Natural killer cell treated with Interleukin-12 subunit alpha and Interleukin-12 subunit beta and Interleukin-15 and Interleukin-18, amount 100 ng/mL, for 72 hours (primary cell): ENCODE measurements at places on chromosomes 2 and 18.

- no peak for DNase-seq
Measured at GRCh38 chr2:158656492-158657229, 138.5 kb upstream of the DAPL1 start.

DNA sequence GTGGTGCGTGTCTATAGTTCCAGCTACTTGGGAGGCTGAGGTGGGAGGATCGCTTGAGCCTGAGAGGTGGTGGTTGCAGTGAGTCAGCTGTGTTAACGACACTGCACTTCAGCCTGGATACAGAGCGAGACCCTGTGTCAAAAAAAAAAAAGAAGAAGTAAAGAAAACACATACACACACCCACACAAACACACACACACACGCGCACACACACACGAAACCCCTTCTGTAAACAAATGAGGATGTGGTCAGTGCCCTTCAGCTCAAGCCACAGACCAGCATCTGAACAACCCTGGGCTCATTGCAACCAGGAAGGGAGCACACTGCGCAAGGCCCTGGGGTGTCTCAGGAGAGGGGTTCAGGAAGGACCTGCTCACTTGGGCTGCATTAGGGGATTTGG, 47.9 kb upstream of the KCNF1 start:
- DNase-seq, result no peak

- DNase-seq, result no peak
Measured at GRCh38 chr2:139480161-139480650, 700.0 kb upstream of the NXPH2 start.

DNA sequence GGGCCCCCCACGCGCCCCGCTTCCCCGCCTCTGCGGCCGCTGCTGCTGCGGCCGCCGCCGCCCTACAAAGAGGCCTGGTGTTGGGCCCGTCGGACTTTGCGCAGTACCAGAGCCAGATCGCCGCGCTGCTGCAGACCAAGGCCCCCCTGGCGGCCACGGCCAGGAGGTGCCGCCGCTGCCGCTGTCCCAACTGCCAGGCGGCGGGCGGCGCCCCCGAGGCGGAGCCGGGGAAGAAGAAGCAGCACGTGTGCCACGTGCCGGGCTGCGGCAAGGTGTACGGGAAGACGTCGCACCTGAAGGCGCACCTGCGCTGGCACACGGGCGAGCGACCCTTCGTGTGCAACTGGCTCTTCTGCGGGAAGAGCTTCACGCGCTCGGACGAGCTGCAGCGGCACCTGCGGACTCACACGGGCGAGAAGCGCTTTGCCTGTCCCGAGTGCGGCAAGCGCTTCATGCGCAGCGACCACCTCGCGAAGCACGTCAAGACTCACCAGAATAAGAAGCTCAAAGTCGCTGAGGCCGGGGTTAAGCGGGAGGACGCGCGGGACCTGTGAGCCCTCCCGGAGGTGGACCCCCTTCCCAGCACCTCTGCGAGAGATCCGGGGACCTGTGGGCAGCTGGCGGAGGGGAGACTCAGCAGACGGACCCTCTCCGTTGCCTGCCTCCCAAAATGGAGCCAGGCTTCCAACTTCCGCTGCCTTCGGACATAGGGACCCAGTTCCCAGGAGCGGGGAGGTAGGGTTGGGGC, 1.9 kb downstream of the SP5 start:
- no peak for DNase-seq

DNA sequence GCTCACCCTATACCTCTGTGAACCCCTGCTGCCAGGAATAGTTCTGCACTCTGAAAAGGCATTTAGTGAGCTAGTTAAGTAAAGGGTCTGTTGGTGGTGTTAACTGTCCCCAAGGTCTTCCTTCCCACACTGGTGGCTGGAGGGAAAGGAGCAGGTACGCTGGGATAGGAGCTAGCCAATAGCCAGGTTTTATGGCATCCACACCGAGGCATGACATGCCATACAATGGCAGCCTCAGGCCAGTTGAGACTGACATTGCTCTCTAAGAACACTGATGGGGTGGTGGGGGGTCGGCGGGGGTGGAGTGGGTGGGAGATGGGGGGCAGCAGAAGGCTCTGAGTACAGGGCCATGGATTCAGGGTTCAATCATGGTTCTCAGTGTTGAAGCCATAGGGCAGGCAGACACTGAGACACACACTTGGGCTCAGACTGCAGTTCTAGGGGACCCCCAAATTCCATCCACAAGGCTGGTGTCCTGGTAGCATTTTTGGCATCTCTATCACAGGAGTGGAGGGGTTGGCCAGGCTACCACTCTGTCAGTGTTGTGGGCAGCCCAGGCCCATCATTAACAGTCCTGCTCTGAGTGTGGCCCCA, 136.0 kb downstream of the CTIF start:
- no peak for DNase-seq

DNA sequence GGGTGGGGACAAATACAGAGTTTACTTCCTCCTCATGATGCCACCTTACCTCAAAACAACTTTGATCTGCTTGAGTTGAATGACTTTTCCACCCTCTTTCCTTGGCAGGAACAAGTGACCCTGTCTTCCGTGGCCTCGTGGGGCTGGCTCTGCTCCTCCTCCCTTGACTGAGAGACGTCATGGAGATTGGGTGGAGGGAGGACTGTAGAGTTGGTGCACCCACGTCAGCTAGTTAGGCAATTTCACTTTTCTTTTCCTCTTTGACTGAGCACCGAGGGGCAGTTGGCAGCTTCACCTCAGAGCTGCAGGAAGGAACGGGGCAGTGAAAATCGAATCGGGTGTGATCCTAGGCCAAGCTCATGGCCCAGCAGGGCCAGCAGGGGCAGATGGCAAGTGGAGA, at the start of gene SP140:
Gene SP140, plus strand, starts transcription at position 251 of the 400 bp plus-strand sequence. Its CDS starts 109 bp downstream, at position 360.
- peak; percentile 89 for DNase-seq

DNA sequence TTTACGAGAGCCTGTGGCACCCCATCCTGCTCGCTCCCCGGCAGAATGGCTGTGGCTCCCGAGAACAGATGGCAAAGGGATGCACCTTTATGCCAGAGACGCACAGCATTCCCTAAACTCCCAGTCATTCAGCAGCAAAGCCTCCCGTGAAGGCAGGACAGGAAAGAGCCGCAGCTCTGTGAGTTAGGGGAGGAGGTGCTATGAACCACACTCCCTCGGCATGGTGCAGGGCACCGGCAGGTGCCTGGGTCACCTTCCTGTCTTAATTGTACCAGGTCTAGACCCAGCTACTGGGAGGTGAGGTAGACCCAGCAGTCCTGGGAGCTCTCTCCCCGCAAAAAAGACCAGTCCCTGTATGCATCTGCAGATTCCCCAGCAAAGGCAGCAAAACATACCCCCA, 149.8 kb downstream of the TWIST2 start:
- DNase-seq, result no peak

DNA sequence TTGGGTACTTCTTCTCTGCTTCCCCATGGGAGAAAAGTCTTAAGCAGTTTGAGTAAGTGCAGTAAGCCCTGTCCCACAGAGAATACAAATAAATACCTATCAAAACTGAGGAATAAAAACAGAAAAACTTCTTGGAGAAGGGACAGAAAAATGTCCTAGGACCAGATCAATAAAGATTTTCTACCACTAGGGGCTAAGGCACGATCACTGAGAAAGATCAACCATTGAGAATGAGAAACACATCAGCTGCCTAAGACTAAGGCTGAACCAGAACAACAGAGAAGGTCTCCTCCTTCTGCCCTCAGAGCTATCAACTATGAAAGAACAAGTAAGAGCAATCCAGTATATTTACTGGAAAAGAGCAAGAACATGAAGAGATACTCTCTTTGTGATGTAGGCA, 763.6 kb upstream of the LRRTM1 start:
- DNase-seq, result no peak

GRCh38 chr2:236915726-236916125, 170.0 kb upstream of the COPS8 start:
- DNase-seq, result no peak

DNA sequence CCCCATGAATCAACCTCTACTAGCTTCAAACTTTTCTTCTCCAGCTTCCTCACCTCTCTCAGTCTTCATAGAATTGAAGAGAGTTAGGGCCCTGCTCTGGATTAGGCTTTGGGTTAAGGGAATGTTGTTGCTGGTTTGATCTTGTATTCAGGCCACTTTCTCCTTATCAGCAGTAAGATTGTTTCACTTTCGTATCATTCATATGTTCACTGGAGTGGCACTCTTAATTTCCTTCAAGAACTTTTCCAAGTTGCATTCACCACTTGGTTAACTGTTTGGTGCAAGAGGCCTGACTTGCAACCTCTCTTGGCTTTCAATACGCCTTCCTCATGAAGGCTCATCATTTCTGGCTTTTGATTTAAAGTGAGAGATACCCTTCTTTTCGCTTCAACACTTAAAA, 22.8 kb downstream of the OXER1 start:
- no peak for DNase-seq

DNA sequence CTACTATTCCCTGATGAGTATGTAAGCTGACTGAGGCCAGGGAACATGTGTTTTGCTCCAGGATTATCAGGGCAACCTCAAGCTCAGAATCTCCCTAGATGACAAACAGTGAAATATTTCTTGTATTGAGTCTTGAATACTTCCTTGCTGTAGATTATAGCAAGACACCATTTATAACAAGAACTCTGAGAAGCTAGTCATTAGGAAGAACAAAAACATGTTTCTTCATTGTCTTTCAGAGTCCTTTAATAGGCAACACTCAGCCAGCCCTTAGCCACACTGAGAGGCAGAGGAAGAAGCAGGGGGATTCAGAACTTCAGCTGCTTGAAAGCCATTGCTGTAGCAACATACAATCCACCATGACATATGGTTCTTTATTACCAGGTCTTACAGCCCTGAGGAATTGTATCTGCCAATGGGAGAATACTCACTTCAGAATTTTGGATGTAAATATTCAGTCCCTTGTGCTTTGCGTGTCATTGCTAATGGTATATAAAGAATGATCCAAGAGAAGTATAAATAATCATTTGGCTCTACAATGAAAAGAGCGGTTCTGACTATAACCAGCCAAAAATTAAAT, 117.5 kb upstream of the NCKAP5 start:
- no peak for DNase-seq

DNA sequence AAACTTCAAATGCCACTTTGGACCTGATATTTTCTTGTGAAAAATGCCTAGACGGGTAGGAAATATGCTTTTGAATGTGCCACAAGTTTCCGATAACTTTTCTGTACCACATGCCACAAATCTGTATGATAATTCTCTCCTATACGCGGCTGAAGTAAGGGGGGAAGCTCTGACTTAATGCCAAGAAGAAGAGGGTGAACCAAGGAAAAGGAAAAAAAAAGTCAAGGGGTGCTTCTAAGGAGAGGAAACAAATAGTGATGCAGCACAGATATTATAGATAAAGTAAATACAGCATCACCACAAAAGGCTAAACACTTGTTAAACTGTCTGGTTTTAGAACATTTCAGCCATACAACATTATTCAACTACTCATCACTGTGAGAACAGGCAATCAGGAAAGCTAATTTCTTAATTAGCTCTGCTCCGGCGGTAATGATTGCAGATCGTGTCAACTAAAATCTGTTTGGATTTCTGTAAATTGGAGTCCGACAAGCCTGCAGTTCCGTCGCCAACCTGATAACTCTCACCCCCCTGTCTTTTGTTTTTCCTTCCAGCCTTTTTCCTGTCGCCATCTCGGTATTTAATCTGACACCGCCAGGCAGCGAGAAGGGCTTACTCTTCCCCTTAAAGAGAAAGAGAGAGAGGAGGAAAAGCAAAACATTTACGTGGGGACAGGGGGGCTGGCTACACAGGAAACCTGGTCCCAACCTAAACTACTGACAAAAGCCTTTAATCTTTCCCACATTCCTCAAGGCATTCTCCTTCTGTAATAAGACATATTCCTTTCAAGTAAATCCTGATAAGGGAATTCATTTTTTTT, 67.5 kb downstream of the ZEB2 start:
- DNase-seq, result no peak

DNA sequence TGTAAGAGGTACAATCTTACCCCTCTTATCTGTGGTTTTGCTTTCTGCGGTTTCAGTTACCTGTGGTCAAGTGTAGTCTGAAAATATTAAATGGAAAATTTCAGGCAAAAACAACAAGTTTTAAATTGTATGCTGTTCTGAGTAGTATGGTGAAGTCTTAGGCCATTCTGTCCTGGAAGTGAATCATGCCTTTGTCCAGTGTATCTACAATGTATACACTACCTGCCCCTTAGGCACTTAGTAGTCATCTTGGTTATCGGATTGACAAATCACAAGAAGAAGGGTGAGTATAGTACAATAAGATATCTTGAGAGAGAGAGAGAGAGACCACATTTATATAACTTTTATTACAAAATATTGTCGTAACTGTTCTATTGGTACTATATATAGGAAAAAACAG, 43.5 kb downstream of the RAB3GAP1 start:
- DNase-seq, result no peak

DNA sequence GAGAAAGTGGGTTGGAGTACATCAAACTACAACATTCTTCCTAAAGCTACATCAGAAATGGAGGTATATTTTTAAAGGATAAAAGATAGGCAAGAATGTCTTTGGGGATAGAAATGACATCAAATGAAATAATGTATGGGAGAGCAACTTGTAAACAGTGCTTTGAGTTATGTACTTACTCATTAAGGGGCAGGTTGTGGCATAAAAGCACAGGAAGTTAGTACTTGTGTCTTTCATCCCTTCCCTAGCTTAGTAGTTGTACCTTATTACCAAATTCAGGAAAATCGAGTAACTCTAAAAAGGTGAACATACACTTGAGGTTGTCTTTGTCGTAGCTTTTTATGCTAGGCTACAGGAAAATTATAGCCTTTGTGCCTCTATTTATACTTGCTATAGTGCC, 28.9 kb downstream of the PPP1CB start:
- DNase-seq, result no peak

DNA sequence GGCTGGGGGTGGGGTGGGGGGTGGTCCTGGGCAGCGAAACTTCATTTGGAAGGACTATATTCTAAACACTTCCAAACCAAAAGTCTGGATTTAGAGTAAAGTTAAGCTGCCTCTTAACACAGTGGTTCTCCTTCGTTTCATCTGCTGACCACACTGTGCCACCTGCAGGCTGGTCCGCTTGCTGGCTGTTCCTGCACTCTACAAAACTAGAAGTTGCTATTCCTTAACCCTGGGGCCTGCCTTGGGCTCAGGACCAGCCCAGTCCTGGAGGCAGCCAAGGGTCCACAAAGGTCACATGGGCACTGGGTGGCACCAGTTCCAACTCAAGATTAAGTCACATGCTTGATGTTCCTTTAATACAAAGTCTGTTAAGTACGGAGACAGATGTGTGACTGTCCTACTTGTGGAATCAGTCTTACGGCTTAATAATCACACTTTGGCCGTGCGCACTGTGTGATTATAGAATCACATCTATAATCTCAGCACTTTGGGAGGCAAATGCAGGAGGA, 195.4 kb downstream of the FAM210A start:
- no peak for DNase-seq

DNA sequence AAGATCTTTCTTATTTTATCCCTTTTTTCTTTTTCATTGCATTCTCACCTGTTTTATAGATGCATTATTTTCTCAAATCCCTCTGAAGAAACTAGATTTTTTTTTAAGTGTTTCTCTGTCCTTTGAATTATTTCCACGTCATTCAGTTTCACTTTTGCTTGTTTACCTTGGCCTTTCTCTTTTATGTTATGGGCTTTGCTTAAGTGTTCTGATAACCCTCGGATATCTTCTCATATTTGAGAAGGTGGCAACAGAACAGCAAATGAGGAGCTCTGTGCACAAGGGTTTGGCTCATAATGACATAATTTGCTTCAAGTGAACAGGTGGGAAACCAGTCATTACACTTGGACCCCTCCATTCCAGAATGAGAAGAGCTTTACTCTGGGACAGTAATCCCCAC, 111.9 kb downstream of the C1D start:
- no peak for DNase-seq
